Activated T-cell treated with anti-CD3 and anti-CD28 coated beads for 4 hours (primary cell): ENCODE measurements at places on chromosomes 2 and 18.

- no peak for DNase-seq
Measured at GRCh38 chr2:207083361-207084110, 82.2 kb downstream of the KLF7 start.

DNA sequence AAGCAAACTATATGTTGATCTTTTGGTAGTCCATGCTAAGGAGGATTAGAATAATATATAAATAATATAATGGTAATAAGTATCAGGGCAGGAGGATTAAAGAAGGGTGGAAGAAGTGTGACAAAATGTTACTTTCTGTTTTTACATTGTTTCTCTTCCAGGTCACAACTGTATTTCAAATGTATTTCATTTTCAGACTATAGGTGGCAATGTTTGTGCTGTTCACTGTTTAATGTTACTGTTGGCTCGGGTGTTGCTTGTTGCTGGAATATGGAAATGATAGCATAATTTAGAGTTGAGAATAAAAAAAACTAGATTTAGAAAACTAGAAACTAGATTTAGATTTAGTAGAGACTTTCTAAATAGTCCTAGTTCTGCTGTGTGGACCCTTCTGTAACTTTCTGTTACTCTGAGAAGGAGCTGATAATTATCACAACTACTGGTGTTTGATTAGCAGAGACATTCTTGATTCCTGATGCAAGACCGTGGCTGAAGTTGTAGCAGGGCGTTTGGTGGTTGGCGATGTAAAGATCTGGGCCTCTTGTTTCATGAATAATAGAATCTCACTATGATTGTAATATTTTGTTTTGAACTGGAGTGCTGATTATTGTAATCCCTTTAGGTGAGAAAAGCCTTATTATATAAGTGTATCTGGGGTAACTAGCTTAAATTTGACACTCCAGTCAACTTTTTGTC is 7.9 kb downstream of the NEDD4L start:
- DNase-seq = no peak

- no peak for DNase-seq
Measured at GRCh38 chr2:179447839-179448447, 183.3 kb upstream of the SESTD1 start.

DNA sequence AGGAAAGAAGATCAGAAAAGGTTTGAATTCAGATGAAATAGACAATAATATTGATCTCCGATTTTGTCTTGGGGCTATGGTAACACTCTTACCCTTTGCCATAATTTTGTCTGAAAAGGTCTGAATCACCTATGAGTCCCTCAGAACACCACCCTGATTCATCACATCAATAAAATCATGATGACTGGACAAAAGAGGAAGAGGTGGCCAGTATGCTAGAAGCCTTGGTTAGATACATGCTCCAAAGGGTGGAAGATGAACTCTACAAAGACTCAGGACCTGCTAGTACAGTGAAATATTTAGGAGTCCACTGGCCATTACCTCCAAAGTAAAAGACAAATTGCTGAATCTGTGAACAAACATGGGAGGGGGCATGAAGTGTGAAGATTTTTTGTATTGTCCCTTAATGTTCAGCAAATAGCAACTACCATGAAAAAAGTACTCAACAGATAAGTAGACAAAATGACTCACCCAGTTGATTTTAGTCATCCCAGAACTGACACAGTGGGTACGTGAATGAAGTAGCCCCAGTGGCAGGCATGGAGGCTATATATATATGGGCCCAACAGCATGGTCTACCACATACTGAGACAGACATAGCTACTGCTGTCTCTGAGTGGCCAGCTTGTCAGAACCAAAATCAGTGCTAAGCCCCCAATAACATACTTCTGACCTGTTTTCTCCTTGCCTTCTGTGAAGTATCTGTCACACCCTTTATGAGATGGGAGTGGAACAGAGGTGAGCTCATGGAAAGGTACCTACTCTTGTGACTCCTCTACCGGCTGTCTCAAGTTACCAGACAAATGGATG is 36.5 kb upstream of the GLS start:
- no peak for DNase-seq

- no peak for DNase-seq
Measured at GRCh38 chr2:135903650-135904049, 27.4 kb upstream of the MCM6 start.

DNA sequence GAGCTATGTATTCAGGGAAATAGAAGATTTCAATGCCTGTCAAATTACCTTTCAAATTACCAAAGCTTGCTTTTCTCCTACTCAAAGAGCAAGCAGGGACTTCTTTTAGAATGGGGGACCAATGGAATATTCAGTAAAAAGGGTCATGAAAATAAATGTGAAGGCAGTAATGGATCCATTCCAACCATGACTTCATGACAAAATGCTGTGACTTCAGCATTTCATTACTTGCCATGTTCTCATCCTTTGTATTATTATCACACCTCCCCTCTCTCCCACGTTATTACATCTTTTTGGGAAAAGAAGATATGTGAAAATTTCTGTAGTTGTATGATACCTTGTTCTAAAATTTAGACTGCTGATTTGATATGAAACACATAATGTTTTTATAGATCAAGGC is 864.0 kb upstream of the FSHR start:
- DNase-seq = no peak

DNA sequence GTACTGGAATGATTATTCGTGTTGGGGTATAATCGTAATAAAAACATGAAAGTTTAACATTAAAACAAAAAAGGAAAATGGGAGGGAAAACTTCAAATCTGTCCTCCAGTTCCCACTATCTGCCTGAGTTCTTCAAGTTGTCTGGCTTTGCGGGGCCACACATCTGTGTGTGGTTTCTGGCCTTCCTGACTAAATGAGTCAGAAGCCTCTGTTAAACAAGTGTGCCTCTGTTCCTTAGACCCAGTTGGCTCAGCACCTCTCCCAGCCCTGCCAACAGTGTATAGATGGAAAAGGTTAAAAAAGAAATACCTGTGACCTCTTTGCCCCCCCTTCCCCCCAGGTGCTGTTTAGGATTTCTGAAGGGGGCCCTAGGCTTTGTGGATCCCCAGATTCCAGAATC is 30.2 kb downstream of the XDH start:
- DNase-seq = no peak

- no peak for DNase-seq
Measured at GRCh38 chr18:11529081-11529480, 80.3 kb upstream of the SLC35G4 start.
